ENCODE measurements at places on chromosomes 2 and 18.

DNA sequence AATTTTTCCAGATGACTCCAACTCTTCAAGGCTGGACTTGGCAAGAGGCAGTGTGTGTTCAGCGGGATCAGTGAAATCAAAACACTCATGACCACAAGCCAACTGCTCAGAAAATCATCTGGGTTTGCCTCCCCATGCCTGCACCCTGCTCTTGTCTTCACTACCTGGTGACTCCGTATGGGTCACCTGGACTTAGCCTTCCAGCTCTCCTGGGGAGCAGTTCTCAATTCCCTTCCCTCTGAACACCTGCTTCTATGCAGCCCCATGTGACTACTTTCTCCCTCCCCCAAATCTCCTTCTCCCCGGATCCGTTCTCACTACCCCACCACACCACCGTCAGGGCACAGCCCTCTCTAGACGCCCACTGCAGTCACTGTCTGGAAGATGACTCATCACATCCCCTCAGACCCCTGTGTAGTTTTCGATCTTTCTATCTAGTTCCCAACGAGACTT is 130.2 kb upstream of the ID2 start:
- no peak for DNase-seq

DNA sequence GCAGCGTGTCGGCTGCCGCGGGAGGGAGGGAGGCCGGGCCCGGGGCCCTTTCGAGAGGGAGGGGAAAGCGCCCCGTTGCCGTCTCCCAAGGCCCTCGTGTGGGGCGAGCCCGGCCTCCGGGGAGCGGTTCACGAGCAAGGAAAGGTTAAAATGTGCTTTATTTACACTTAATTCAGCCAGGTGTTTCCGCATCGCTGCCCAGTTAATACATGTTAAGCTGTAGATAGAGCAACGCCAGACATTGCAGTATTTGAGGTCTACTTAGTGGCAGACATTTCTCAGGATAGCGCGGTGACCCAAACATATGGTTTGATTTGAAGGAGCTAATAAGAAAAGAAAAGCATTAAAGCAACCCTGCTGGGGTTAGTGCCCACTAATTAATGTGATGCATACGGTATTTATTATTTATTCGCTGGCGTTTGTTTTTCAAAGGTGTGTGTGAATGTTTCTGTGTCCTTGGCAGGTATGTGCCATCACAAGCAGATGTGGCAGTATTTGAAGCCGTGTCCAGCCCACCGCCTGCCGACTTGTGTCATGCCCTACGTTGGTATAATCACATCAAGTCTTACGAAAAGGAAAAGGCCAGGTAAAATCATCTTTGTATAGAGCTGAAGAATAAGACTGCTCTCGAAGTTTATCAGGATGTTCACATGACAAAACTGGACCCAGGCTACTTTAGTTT is 571 bp downstream of the EEF1B2 start:
- DNase-seq: no peak

DNA sequence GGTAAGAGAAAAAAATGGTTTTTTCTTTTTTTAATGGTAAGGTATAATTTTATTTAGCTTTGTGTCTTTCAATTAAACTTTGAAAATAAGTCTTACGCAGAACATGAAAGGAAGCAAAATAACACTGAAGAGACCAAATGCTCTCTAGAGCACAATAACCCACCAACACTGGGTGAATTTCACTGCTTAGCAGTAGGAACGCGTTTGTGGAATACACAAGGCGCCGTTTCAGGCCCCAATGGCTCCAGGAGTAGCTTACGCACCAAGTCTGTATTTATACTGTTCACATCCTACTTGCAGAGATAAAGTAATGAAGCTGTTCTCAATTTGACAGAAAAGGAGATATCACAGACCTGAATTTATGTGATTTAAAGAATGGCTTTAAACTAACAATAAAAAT is 23.5 kb downstream of the RPL31 start:
- no peak for DNase-seq

DNA sequence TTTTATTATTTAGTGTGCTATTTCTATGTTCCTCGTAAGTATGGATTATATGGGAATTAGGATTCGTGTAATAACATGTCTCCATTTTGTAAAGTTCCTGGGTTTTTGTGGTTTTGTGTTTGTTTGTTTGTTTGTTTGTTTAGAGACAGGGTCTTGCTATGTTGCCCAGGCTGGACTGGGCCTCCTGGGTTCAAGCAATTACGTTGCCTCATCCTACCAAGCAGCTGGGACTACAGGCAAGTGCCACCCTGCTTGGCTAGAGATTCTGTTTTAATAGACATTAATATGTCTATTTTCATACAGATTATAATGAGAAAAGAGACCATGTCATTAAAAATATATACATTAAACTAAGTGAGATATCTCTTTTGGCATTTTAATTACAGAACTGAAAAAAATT is 35.2 kb upstream of the OTX1 start:
- no peak for DNase-seq

GRCh38 chr2:83079007-83079406 is 1380.1 kb downstream of the SUCLG1 start:
- no peak for DNase-seq

DNA sequence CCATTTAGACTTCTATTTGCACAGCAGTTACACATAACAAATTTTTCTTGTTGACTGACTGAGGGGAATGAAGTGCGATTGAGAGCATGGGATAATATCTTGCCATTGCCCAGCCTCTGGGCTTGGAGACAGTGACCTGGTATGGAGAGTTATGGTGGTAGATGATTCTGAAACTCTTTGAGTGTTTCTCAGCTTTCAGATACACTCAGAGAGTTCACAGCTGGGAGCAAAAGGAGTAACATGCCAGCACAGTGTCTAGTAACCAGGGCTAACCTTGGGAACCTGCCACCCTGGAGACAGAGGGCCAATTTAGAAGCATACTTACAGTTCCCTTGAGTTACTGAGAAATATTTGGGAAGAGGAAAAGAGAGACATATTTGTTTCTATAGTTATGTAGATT is 1099.3 kb upstream of the CELF4 start:
- DNase-seq: no peak

DNA sequence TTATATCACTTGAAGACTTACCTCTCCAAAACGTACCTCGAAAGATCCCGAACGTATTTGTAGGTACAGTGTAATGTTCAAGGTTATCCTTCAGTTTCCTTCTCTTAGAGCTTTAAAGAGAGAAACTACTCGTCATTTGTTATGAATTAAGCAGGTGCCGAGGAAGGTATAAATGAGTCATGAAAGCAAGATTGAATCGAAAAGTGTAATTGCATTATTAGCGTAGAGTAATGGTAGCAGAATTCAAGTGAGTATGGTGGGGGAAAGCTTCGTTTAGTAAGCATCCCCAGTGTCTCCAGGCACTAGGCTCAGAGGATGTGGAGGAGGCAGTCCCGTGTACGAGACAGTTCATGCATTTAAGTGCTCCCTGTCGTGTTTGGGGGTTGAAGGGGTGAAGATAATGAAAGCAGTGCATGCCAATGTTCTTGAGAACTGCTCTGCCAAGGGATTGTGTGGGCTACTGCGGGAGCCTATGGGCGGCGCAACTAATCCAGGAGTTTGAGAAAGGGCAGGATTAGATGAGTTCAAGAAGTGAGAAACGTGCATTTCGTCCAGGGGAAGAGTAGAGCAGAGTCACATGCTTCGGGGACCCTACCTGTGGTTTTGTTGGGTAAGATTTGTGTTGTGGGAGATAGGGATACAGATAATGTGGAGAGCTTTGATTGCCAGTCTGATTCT is 858 bp downstream of the POLR1B start:
- peak; percentile 36 for DNase-seq
